ENCODE measurements at places on chromosomes 13 and 19.

DNA sequence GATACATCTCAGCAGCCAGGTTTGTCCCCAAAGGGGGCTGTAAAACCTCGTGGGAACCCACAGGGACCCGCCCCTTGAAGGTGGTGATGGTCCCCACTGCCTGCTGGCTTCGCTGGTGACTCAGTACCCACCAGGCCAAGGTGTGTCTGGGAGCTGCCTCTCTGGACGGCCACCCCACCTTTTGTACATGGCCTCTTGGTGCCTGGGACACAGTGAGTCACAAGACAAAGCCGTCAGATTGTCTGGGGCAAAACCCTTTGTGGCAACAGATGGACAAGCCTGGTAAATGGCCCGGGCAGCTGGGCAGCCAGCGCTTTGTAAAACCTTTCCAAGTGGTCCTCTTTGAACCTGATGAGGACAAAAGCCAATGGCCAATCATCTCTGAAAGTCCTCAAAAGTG lies 27.9 kb upstream of the KLF2 start:
- DNase-seq = no peak

GRCh38 chr19:48186541-48186991 lies 16.1 kb downstream of the ZSWIM9 start:
- DNase-seq = no peak

DNA sequence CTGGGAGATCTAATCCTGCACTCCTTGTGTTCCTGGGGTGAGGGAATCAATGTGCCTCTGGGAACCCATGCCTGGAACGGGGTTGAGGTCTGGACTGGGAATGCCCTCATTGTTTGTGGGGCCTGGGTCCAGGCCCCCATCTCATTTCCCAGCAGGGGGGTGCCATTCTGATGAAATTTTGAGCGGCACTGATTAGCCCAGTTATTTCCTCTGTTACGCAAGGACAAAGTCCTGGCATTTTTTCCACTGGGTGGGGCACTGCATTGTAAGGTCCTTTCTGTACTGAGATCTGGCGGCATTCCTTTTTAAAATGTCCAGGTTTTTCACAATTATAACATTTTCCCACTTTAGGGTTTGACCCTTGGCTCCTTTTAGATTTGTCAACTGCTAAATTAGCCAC lies 14.8 kb downstream of the FPR3 start:
- no peak for DNase-seq

DNA sequence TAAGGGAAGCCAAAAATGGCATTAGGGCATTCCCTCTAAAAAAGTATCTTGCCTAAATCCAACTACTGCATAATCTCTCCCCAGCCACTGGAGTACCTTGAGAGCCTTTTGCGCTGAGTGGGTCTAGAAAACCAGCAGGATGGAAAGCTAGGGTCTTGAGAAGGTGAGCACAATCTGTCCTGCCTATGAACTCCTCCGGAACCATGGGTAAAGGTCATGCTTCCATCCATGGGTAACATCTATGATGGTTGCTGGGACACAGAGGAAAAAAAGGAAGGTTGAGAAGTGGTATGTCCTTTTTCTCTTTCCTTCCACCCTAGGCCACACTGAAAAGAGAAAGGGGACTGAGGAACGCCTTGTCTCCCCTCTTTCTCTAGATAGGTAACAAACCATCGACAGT lies 52.4 kb downstream of the ZNF676 start:
- no peak for DNase-seq

DNA sequence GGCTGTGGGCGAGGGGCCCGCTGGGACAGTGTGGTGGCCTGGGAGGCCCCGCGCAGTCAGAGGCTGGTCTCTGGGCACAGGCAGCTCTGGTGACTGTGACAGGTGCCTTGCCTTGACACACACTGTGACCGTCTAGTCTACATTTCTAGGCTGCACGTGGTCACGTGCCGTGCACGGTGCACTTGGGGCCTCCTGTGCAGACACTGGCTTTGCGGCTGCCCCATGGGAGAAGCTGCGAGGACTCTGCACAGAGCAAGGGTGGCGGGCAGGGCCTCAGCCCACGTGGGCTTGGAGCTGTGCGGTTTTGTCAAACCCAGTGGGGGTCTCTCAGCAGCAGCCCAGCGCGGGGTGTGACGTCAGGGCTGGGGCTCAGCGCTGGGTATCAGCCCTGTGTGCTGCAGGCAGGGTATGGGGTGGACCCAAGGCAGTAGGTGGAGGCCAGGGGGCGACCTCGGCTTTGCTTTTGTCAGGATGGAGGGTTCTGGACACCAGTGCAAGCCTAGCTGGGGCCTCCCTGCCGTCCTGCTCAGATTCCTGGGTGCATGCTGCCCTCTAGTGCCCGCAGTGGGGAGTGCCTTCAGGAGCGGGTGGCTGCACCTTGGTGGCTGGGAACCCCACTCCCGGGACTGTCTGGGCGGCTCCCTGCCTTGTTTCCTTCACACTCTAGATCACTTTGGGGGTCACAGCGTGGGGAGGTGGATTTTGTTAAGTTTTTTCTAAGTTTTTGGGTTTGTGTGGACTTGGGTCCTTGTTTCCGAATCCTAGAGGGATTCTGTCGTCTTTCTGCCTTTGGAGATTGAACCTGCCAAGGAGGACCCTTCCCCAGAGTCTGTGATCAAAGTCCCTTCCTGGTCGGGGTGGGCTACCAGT lies 62.6 kb downstream of the KDM4B start:
- DNase-seq = peak; percentile 83

- no peak for DNase-seq
Measured at GRCh38 chr13:95156208-95156607, 145.0 kb downstream of the ABCC4 start.

DNA sequence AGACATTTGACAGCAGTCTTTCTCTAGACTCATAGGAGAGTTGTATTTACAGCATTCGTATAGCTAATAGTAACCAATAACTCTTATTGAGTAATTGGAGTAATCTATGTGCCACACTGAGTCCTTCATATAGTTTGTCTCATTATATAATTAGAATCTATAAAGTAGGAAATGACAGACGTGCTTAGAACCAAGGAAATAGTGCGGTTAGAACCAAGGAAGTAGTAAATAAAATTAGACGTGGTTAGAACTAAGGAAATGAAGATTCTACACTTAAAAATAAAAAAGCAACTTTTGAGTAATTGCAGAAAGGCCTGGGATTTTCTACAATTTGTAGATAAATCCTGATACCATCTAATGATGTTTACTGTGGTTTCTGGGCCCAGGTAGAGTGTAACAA lies 107.8 kb upstream of the TNFSF11 start:
- no peak for DNase-seq

- no peak for DNase-seq
Measured at GRCh38 chr19:17824339-17824738, 3.0 kb upstream of the INSL3 start.

DNA sequence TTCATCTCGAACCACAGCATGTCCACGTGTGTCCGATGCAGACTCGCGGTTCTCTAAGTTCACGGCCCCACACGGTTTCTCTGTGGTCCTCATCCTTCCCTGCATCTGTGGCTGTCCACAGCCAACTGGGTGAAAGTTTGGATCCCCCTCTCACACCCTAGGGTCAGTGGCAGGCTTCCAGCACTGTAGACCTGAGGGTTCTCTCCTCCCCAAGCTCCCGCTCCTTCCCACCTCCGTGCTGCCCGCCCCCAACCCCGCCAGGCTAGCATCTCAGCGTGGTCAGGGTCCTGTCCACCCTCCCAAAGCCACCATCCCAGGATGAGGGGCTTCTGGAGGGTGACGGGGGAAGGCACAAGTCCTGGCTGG lies 3.0 kb downstream of the ANGPTL4 start:
- DNase-seq = no peak

GRCh38 chr13:23505007-23505406 lies 65.2 kb upstream of the TNFRSF19 start:
- no peak for DNase-seq

DNA sequence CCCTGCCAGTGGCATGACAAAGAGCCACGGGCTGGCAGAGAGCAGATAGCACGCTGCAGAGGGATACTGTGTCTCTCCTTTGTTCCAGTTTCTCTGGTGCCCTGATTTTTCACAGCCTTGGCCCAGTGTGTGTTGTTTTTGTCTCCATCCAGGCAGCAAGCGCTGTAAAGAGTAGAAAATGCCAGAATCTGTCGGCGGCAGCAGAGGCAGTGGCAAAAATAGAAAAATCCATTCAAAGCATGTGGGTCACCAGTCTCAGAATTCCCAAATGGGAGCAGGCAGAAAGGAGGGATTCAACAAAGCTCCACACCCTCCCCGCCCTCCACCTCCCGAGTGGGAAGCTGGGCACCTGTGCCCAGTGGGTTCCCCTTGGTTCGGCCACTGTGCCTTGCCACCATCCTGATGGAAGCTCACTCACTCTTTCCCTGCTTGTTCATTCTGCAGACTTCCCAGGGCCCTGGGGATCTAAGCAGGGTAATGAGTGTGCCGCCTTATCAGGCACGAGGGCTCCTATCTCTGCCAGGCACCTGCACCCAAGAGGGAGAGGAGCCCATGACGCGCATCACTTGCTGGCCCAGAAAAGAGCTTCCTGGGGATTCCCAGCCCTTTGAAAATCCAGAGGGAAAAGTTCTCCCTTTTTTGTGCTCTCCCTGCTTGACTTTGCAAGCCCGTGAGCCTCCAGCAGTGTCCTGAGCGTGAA lies 416.9 kb downstream of the IRS2 start:
- DNase-seq = peak; percentile 52
